ENCODE measurements at places on chromosomes 5 and 9.

DNA sequence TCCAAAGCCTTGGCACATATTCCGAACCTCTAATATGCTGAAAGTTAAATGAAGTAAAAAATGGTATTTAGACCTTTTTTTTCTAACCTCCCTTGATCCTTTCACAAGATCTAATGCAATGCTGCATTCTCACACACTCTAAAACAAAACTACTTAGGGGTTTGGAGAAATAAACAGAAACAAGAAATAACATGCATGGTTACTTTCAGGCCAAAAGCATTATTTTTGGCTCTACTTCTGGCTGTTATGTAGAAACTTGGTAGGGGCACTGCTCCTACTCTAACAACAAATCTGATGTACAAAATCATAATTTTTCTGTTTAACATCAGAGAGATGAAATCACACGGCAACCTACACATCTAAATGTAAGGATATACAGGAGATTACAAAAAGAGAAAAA is 51.2 kb downstream of the CHD1 start:
- DNase-seq = no peak

GRCh38 chr5:539469-540070 is 15.3 kb upstream of the SLC9A3 start:
- no peak for DNase-seq

DNA sequence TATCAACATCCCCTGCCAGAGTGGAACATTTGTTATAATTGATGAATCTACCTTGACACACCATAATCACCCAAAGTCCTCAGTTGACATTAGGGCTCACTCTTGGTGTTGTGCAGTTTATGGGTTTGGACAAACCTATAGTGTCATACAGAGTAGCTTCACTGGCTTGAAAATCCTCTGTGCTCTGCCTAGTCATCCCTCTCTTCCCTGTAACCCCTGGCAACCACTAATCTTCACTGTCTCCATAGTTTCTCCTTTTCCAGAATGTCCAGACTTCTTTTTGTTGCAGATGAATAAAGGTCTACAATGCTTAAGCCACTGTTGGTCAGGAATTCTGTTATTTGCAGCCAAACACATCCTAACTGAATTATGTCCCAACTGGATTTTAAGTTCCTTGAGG is 22.5 kb upstream of the SUB1 start:
- no peak for DNase-seq

- DNase-seq = no peak
Measured at GRCh38 chr9:104606152-104606551, 725 bp upstream of the OR13C2 start.

DNA sequence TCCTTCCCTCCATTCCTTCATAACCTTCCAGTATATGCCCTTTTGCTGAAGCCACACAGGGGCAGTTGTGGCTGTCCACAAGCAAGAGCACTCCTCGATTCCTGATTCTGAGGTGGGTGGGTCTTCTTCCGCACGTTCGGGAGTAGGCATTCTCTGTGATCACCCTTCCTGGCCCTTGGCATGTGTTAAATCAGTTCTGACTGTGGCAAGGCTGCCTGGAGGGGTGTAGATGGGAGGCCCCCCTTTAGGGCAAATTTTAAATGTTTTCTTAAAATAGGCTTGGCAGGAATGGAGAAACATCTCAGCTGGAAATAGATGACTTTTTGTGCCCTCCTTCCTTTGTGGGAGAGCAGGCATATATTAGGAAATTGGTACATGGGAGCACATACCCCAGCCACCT is 3.1 kb downstream of the AGXT2 start:
- DNase-seq = no peak

- no peak for DNase-seq
Measured at GRCh38 chr5:53825016-53825415, 264.6 kb downstream of the NDUFS4 start.

GRCh38 chr5:59358005-59358861 is 535.3 kb downstream of the PDE4D start:
- no peak for DNase-seq

GRCh38 chr5:157576678-157577077 is 1.1 kb upstream of the ADAM19 start:
- no peak for DNase-seq

GRCh38 chr5:139494256-139494655 is 11.7 kb upstream of the STING1 start:
- no peak for DNase-seq

- DNase-seq = no peak
Measured at GRCh38 chr5:151413800-151414199, 33.6 kb upstream of the SLC36A1 start.

GRCh38 chr9:304106-304505 is 89.4 kb downstream of the DOCK8 start:
- no peak for DNase-seq

- DNase-seq = no peak
Measured at GRCh38 chr9:489198-490197, 274.8 kb downstream of the DOCK8 start.

GRCh38 chr5:15326471-15326870 is 173.5 kb upstream of the FBXL7 start:
- no peak for DNase-seq

- DNase-seq = peak; percentile 49
Measured at GRCh38 chr9:129289131-129289731, 111.2 kb upstream of the IER5L start.

DNA sequence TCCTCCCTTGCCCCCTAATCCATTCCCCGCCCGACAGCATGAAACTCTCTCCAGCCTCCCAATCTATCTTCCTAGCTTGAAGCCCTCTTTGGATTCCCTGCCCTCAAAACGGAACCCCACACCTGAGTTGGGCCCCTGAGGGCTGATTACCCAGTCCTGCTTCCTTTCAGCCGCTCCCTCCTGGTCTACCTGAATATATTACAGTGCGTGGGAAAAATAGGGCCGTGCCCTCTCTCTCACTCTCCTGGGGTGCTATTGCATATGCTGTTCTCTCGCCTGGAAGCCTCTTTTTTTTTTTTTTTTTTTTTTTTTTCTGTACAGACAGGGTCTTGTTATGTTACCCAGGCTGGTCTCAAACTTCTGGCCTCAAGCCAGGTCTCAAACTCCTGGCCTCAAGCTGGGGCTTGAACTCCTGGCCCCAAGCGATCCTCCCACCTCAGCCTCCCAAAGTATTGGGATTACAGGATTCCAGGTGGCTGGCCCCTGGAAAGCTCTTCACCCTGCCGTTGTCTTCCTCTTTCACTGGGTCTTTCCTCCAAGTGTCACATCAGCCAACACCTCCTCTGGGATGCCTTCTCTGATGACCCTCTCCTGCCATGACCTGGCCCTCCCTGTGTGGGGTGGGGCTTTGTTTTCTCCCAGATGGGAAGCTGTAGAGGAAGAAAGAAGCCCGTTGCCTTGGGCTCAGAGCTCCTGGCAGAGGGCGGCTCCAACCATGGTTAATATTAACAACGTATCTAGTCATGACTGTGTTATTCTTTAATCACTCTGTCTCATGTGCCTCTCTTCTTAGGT is 8.2 kb downstream of the DNM1 start:
- DNase-seq = no peak

DNA sequence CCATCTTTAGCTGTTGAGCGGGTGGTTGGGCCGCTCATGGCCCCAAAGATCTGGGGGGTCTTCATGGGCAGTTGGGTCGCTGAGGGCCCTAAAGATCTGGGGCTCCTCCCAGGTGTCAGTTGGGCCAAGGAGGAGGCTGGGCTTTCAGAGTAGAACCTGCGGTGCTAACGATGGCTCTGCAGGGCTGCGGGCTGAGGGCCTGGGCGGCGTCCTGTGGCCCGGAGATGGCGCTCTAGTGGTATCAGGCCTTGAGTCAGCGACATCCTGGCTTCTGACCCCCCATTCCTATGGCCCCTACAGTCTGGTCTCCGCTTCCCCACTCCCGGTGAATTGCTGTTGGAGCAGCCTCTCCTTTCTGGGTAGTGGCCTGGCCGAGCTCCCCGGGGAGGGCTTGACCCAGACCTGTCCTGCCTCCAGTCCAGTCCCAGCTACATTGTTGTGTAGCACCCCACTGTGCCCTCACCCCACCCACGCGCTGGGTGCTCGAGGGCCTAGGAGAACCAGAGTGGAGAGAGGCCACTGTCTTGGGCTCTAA is 640 bp downstream of the C5orf58 start:
- DNase-seq = no peak

- DNase-seq = no peak
Measured at GRCh38 chr9:36471359-36471758, 71.3 kb upstream of the RNF38 start.

GRCh38 chr9:37362430-37362829 is 60.1 kb upstream of the GRHPR start:
- no peak for DNase-seq

DNA sequence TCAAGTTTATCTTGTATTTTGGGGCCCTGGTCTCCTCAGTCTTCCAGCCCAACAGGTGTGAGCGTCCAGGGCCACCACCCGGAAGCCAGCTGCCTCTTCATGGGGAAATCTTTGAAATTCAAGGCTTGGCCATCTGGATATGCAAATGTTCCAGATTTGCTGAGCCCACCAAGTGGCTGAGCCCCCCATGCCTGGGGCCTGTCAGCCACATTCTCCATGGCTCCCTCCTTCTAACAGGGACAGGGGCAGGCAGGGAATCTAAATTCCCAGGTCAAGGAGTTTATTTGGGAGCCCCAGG is 14.2 kb upstream of the CXXC5 start:
- no peak for DNase-seq

- DNase-seq = no peak
Measured at GRCh38 chr9:134930398-134930797, 12.7 kb upstream of the FCN1 start.

DNA sequence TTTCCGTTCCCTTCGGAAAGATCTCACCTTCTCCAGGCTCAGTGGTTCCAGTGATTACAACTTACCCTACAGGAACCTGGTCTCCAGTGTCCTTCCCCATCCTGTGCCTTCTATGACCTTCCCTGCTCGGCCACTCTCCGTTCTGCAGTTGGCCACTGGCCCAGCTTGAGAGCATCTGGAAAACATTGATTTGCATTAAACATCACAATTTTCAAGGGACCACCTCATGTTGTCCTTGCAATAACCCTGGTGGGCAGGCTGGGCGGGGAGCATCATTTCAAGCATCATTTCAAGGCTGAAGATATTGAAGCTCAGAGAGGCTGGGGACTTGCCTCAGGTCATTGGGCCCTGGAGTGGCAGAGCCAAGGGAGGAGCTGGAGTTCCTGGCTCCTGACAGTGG is 177.4 kb downstream of the SEC61B start:
- no peak for DNase-seq

DNA sequence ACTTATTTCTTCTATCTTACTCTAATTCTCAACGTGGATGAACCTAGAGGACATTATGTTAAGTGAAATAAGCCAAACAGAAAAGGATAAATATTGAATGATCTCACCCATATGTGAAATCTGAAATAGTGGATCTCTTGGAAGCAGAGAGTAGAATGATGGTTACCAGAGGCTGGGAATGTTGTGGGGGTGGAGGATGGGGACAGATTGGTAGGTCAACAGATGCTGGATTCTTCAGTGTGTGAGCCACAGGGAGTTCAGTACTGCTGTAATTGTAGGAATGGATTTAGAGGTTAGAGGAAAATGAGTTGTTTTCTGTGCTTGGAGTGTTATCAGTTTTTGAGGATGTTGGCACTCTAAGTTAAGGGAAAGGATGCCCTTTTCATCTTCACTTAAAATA is 190.6 kb downstream of the FBXL7 start:
- DNase-seq = no peak

GRCh38 chr5:39942606-39943005 is 517.8 kb upstream of the DAB2 start:
- DNase-seq = no peak

DNA sequence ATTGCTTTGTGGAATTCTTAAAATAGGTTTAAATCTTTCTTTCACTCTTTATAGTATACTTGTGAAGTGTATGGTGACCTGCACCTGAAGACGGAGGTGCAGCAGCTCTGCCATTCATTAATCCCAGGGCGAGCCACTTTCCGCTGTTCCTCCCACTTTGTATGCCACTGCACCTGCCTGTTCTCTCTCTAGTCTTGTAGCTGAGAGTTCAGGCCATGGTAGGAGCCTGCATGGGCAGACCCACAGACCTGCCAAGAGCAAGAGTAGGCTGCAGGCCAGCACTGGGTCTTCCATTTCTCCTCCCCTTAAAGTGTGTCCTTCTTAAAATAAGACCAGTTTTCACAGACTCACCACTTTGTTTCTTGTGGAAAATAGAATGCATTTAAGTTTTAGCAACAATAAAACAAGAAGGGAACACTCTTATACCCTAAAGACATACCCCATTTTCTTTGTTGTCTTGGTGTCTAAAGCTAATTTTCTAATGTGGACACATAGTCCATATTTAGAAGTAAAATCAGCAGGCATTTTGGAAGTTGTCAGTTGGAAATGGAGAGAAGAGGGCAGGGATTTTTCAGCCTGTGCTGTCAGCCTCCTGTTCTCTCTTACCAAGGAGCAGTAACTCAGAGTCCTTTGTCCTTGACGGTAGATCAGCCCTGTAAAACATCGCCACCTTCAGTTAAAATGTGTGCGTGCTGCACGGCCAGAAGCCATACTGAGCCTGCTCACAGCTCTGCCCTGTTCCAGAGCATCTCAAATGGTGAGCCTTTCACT is 103.2 kb downstream of the SNCAIP start:
- no peak for DNase-seq

GRCh38 chr5:181114844-181115778 is 15.9 kb downstream of the OR2V1 start:
- DNase-seq = no peak

GRCh38 chr5:115907177-115907576 is 55.1 kb upstream of the LVRN start:
- no peak for DNase-seq

GRCh38 chr5:88702332-88702731 is 180.7 kb downstream of the MEF2C start:
- no peak for DNase-seq

DNA sequence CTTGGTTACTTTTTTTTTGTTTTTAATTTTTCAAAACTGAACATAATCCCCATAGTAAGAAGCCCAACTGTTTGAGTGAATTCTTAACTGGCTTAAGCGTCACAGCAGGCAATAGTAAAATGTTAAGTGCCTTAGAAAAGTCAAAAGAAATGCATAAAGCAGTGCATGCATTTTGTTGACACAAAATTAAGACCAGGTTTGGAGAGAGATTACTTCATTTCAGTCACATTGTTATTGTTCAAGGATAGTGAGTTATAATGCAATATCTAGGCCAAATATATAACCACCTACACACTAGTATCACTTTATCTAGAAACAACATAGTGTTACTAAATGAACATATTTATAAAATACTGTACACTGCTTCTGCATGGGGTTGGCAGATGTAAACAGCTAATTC is 116.9 kb upstream of the KLF9 start:
- no peak for DNase-seq

GRCh38 chr5:911601-912000 is 18.9 kb downstream of the TRIP13 start:
- DNase-seq = peak; percentile 43

DNA sequence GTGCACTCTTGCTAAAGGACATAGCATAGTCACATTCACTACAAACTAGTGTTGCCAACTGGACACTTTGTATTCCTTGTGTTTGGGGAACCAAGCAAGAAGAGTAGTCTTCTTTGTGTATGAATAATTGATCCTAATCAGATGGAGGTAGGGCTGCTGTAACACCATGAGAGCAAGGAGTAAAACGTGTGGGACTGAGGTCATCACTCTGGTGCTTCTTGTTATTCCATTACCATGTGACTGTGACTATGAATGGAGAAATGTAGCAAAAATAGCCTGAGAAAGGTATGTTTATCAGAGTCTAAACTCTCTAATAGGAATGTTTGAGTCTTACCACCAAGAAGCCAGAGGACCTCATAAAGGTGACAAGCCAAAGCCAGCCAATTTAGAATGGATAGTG is 966.9 kb downstream of the TAF11L14 start:
- no peak for DNase-seq

GRCh38 chr5:119470105-119470763 is 17.9 kb downstream of the HSD17B4 start:
- no peak for DNase-seq

- no peak for DNase-seq
Measured at GRCh38 chr5:177469750-177470525, 3.5 kb downstream of the DBN1 start.

GRCh38 chr5:173673295-173674101 is 57.0 kb upstream of the BOD1 start:
- DNase-seq = no peak

Data from activated effector memory CD4-positive, alpha-beta T cell treated with anti-CD3 and anti-CD28 coated beads, Interleukin-2, amount 50 U/mL, for 16 hours (primary cell).